ENCODE measurements at places on chromosomes 11 and 22.

GRCh38 chr11:122116591-122116990 lies 576 bp upstream of the BLID start:
- DNase-seq = no peak

DNA sequence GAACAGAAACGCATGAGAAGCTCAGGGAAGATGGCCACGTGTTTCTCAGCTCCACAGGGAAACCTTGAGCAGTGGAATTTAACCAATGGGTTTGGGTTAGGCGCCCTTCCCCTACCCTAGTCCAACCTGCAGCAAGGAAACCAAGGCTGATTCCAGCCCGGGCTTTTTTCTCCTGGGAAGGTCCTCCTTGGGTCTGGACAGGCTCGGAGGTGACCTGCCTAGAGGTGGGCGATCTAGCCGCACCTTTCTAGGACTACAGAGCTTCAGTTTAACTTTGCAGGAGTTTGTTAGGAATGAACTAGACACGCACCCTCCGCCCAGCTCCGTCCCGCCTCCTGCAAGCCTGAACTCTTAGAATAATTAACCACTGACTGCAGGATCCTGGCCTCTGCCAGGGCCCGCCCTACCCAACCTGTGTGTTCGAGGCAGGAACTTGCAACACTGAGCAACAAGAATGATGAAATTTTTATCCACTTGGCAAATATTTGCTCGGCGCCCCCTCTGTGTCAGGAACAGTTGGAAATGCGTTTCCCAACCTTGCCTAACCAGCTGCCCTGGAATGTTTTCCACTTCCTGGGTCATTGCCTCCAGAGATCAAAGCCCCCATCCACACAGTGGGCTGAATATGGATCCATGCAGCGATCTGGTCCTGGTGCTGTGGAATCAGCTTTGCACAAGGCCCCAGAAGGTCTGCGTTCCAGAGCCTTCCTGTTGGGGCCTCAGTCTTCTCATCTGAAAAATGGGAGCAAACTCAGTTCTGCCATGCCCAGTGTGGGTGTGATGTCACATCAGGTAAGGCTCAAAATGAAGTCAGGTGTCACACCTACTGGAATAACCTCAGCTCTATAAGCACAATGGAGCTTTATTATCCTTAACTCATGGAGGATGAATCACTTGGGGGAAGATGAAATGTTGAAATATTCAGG lies 13.3 kb downstream of the MPST start:
- no peak for DNase-seq

DNA sequence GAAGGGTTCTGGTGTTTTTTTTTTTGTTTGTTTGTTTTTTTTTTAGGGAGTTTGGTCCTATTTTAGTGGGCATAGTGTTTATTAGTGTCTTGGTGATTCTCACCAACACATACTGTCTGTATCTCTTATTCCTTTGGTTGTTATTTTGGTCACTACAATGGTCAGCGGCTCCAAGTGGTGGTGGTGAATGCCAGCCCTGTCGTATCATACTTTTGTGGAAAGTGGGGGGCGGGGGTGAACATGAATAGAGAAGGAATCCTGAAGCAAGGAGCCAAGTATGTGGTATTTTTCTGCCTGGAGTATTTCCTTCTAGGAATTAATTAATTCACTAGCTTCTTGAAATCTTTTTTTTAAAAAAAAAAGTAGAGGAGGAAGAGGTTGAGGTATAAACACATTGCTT lies 79.6 kb downstream of the GRK3 start:
- no peak for DNase-seq

- DNase-seq = no peak
These were observed 77.0 kb upstream of the FGF3 start for GRCh38 chr11:69896250-69896649.

- no peak for DNase-seq
These were observed 822 bp upstream of the COMT start for GRCh38 chr22:19940536-19941364.

GRCh38 chr11:66082946-66083698 lies 13.1 kb downstream of the PACS1 start:
- DNase-seq = no peak

DNA sequence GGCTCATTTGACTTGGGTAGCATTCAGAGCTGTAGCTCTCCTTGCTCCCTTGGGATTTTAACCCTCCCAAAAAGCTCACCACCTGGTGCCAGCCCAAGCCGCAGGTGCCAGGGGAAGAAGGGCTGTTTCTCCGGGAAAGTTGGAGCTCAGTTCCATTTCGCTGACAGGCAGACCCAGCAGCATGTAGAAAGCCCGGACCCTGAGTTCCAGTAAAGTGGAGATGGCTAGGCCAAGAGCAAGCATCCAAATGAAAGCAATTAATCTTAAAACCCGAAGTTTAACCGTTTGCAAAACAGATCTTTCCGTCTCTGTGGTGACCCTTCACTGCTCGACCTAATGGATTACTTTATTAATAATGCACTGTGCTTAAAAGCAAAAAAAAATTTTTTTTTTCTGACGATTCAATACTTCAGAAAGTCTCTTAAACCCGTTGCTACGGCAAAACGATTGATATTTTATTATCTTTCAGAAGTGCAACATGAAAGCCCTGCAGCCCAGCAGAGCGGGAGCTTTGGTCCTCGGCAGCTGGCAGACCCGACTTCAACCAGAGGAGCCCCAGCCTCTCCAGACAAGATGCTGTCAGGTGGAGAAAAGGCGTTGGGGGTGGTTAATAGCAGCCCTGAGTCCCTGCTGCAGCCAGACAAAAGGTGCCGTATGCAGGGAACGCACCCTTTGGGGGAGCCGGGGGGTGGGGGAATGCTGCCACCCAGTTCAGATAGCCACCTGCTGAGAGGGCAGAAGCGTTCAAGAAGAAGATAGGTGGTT lies 3.3 kb downstream of the LMO1 start:
- DNase-seq = no peak

DNA sequence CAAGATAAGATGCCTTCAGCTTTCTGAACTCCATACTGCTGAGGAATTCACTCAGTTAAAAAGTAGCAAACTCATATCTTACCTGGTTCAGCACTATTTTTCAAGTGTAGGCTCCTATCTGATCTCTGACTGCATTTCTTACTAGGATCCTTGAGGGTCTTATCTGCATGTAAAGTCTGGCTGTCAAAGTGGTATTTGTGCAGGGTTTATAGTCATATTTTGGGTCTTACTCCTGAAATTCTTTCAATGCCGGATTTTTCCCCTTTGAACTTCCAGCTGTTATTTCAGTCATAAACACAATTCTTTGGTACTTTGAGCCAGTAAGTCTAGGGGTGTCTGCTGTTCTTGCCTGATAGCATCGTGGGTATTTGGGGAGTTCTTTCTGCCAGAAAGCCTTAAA lies 25.3 kb upstream of the NOX4 start:
- no peak for DNase-seq

DNA sequence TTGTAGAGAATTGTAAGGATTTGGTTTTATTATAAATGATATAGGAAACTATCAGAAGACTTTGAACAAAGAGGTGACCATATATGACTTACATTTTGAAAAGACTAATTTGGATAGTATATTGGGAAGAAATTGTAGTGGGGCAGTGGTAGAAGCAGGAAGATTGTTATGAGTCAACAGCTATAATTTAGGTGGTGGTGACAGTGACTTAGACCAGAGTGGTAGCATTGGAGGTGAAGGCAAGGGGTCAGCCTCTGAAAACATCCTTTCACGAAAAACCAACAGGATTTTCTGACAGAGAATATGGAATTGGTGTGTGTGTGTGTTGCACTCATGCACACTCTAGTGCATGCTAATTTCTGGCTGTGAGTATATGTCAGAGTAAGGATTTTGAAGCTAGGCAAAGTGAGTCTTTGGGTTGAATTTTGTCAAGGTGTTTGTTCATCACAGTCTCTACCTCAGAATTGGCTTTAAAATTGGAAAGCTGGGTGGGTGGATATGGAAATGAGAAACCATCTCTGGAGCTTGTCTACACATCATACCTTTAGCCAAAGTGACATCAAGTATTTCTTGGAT lies 8.2 kb upstream of the HBE1 start:
- DNase-seq = no peak

- DNase-seq = no peak
These were observed 7.9 kb downstream of the ADORA2A start for GRCh38 chr22:24435323-24435645.

- DNase-seq = no peak
These were observed 59.4 kb downstream of the MICAL2 start for GRCh38 chr11:12169822-12170221.

DNA sequence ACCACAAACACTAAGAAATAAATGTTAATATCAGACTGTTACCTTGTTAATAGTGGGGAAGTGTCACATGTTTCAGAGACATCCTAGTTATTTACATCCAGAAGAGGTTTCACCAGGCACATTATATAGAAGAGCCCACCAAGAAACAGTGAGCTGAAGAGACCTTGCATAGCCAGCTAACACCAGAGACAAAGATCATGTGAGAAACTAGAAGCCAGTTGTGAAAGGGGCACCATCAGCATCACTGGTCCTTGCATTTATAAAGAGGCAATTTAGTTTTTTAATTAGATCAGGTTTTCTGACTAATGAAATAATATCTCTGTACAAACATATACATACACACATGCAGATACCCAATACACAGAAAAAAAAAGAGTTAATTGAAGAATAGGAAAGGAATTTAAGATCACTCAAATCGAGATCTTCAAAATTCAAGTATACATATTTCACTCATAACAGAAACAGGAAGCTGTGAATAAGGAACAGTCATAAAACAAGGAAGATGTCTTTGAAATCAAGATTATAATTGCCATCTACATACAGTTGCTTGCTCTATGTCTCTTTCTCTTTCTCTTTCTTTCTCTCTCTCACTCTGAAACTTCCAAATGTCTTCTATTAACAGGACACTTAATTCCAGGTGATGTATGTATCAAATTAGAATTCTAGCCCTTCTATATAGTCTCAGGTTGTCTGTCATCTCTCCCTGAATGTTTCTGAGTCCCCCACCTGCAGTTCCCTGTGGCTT lies 348.7 kb downstream of the ETS1 start:
- no peak for DNase-seq

DNA sequence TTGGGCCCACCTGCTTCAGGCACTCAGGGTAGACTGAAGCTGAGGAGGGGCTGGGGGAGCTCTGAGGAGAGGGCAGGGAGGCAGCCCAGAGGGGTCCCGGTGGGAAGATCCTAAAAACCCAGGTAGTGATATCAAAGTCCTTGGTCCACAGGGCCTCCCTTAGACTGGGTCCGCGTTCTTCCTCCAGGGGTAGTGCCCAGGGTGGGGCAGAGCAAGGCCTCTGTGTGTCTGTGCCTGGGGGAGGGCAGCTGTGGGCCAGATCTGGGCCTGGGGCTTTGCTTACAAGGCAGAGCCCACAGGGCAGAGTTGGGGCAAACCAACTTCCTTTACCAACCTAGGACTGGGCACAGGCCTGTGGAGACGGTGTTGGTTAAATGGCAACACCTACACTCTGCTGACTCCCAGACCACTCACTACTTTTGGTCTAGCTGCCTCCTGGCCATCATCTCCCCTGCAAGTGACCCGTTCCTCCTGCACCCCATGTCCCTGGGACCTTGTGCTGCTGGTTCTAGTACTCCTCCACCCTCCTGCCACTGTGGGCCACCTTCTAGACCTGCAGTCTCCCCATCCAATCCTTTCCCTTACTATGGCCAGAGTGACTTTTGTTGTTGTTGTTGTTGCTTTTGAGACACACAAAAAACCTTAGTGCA lies 15.8 kb downstream of the ATG16L2 start:
- no peak for DNase-seq

- DNase-seq = no peak
These were observed 119.8 kb upstream of the CADM1 start for GRCh38 chr11:115624065-115624464.

DNA sequence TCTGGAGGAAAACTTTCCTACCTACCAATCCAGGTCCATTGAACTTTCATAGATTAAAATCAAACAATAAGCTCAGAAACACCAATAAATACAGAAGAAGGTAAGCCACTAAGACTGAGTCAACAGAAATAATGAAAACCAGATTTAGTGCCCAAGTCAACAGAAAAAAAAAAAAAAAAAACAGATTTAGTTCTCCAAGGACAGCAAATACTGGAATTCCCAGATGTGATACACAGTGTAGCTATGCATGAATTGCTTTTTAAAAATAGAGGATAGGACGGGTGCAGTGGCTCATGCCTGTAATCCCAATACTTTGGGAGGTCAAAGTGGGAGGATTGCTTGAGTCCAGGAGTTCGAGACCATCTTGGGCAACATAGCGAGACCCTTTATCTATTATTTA lies 15.7 kb downstream of the DMC1 start:
- DNase-seq = no peak

- no peak for DNase-seq
These were observed 289.0 kb upstream of the PITPNB start for GRCh38 chr22:28208036-28208435.

DNA sequence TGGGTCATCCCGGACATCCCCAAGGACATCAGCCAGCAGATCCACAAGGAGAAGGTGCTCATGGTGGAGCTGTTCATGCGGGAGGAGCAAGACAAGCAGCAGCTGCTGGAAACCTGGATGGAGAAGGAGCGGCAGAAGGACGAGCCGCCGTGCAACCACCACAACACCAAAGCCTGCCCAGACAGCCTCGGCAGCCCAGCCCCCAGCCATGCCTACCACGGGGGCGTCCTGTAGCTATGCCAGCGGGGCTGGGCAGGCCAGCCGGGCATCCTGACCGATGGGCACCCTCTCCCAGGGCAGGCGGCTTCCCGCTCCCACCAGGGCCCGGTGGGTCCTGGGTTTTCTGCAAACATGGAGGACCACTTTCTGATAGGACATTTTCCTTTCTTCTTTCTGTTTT lies 15.3 kb upstream of the FADD start:
- DNase-seq = no peak

- no peak for DNase-seq
These were observed 586.8 kb downstream of the NTM start for GRCh38 chr11:131957201-131957600.

DNA sequence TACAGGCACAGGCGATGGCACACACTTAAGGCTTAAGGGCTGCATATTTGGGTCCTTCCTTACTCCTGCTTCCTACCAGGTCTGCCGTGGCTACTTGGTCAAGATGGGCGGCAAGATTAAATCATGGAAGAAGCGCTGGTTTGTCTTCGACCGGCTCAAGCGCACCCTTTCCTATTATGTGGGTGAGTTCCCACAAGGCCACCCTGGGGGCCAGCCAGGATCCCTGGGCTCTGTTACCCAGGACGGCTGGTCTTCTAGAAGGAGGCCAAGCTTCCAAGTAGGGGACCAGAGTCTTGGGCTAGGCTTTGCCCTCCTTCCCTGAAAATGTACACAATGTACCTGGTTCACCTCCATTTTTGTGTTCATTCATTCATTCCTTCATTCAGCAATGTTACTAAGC lies 29.1 kb downstream of the TREH start:
- DNase-seq = no peak

All from stimulated activated CD4-positive, alpha-beta T cell treated with anti-CD3 and anti-CD28 coated beads, Interleukin-1b, Interleukin-23, amount 100 ng/mL, for 4 hours (primary cell).